ENCODE measurements at places on chromosomes 3 and 15.

GRCh38 chr3:19769694-19770093, 164.3 kb downstream of the EFHB start:
- DNase-seq = no peak

GRCh38 chr3:167773584-167773983, 38.1 kb downstream of the SERPINI1 start:
- DNase-seq = no peak

- peak; percentile 69 for DNase-seq
Measured at GRCh38 chr3:118932822-118933558, 101.7 kb downstream of the IGSF11 start.

DNA sequence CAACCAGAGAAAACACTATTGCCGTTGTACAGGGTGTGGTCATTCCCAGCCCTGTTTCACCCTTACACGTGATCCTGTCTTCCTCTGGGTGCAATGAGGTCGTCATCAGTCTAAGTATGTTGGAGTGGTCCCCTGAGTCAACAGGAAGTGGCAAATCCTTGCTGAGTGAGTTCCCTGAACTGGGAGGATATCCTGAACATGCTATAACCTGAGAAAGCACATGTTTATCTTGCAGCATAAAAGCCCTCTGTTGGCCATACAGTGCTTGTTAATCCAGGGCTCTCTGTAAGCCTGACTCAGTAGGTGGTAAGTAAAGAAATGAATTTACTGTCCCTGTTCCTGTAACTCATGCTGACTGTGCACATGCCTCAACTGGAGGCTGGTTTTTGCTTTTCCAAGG, 477.8 kb upstream of the RGMA start:
- DNase-seq = no peak

DNA sequence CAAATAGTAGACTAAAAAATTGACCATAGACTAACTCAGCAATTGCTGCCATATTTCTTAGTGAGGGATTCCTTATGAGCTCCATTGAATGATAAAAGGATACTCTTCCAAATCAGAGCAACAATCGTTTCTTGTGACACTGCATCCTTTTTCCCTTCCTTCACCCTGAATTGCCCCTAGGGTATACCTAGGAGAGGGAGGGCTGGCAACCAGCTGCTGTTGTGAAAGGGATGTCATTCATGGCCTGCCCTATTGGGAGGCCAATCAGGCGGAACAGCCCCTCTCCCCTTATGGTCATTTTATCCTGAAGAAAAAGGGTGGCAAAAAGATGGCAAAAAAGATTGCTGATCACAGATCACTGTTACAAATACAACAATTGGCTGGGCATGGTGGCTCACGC, 26.3 kb downstream of the B3GNT5 start:
- DNase-seq = no peak

GRCh38 chr15:99104788-99105513, at the start of gene SYNM:
TSS of gene SYNM (plus strand) at chr15:99105080. CDS start at chr15:99105200, 120 bp downstream.
- peak; percentile 51 for DNase-seq

DNA sequence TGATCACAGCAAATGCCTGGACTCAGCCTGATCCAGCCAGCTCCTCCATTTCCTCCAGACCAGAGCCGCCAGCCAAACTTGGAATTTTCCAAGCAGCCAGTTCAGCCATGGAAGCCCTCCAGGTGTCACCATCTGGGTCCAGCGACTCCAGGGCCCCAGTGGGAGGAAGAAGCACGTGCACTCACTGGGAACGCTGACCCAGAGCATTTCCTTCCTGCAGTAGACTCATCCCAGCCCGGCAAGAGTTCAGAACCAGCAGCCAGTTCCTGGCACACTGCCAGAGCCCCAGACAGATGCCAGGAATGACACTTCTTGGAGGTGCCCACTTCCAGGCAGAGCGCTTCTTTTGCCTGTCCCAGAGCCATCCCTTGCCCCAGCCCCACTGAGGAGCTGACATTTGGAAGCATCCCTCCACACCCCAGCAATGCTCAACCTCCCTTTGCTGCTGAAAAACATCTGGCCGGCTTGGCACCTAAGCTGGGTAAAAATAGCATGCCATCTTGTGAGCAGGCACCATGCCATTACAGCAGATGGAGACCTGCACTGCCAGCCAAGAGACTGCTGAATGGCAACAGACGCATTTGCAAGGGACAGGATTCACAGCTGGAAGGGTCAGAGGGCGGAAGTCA, 460.3 kb upstream of the PROK2 start:
- DNase-seq = no peak

DNA sequence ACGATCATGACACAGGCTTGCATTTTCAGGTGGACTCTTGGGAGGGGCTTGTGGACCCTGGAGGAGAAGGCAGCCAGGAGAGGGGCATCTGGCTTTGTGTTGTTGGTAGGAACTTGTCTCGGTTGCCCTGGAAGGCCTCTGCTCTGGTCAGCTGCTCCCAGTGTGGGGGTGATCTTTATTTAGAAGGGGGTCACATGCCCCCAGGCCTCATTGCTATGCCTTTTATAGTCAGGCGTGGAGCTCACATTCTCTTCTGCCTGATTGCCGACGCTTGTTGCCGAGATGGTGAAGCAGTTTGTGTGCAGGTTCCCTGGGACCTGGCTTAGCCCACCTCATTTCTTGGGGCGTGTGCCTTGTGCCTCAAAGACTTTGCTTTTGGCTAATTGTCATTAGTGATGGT, 66.6 kb downstream of the IGF1R start:
- no peak for DNase-seq

- no peak for DNase-seq
Measured at GRCh38 chr3:183377307-183377959, 51.0 kb downstream of the MCF2L2 start.

- DNase-seq = no peak
Measured at GRCh38 chr15:57442335-57442734, 66.0 kb downstream of the CGNL1 start.

DNA sequence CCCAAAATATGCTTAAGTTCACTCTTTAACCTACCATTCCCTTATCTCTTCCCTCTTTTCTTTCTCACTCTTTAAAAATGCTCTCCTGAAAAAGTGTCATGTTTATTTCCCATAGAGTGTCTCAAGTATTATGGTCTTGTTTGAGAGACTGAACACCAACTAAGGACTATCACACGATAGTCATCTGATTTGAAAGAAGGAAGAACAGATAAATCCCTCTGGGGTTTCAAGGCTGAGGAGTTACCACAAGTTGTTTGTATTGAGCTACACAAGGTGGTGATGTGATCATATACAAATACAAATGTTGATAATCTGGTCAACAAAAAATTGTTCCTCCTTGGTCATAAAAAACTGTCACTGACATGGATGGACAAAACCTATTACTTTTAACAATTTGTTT, 13.8 kb downstream of the MEIS2 start:
- DNase-seq = peak; percentile 19

DNA sequence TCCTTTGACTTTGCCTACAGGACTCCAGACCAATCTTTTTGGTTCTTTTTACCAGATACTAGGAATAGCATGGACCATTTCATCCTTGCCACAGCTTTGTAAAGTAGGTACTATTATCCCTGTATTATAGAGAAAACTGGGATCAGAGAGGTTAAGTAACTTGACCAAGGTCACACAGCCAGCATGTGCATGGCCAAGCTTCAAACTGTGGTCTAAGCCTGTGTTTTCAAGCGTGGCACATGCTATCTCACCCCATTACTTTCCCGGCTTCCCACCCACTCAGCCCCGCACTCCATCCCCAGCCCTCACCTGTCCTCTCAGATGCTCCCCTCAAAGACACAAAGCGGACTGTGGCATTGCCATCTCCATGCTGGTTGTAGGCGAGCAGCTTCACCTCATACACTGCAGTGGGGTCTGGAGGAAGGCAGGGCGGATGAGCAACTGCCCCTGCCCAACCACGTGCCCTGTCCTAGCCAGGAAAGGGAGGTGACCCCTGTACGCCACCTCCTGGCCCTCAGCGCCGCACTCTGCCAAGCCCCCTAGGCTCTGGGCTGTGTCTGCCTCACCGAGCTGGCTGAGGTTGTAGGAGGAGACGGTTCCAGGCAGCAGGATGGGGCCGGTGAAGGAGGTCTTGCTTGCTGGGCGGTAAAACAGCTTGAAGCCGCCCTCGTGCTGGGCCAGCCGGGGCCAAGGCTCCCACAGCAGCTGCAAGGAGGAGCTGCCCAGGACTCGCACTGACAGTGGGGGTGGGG, 25.7 kb downstream of the RNU5B-1 start:
- no peak for DNase-seq

GRCh38 chr3:177641206-177641605, 443.9 kb upstream of the TBL1XR1 start:
- DNase-seq = no peak

GRCh38 chr3:57796261-57796660, 40.2 kb downstream of the SLMAP start:
- DNase-seq = no peak

DNA sequence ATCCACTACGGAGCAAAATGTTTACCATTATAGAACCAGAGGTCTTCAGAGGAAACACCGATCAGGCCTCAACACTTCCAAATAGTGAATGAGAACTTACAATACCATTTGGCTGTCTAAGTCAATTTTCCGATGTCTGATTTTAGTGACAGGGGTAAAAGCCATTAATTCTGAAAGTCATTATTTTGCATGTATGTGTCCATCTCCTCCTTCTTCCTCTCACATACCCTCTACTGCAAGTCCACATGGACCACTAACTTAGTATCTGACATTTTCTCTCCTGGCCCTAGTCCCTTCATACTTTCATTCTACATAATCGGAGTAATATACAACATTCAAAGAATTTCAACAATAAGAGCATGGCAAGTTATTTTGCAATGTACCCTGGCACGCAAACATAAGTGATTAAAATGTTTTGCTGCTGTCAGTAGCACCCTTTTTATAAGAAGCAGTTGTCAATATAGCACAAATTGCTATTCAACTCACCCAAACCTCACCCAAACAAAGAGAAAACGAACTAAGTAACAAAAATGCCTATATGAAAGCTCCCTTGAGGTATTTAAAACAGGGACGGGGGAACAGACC, 1.9 kb downstream of the TOP2B start:
- peak; percentile 47 for DNase-seq

- DNase-seq = no peak
Measured at GRCh38 chr3:147654827-147655226, 245.7 kb downstream of the ZIC1 start.

- no peak for DNase-seq
Measured at GRCh38 chr15:38623744-38624143, 59.1 kb upstream of the RASGRP1 start.

DNA sequence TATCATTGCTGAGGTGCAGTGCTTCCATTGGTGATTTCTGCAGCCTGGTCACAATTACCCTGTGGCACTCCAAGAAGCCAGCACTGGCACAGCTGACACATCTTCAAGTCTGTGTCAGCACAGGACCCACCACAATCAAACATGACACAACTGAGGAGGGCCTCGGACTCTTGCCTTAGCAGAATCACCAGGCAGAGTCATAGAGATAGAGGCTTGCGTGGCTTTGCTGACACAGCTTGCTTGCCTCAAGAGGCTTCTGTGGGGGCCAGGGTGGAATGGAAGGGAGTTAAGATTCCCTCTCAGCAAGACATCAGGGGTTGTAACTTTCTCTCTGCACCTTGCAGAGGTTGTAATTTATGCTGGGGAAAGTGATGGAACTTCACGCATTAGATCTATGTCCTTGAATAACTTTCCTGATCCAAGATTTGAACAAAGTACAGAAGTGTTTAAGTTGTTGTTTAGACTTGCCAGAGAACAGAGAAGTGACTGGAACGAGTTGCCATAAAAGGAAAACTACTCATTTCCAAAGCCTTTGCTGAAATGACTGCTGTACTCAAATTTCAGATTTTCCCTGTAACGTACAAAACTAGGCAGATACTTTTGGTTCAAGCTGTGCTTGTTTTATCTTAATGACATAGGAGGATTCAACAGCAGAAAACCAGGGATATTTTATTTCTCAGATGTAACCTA, 170.7 kb downstream of the DIPK2A start:
- DNase-seq = no peak

GRCh38 chr3:57923101-57923500, 85.1 kb upstream of the FLNB start:
- DNase-seq = no peak

- peak; percentile 43 for DNase-seq
Measured at GRCh38 chr15:57217778-57218598, 158.3 kb upstream of the CGNL1 start.

DNA sequence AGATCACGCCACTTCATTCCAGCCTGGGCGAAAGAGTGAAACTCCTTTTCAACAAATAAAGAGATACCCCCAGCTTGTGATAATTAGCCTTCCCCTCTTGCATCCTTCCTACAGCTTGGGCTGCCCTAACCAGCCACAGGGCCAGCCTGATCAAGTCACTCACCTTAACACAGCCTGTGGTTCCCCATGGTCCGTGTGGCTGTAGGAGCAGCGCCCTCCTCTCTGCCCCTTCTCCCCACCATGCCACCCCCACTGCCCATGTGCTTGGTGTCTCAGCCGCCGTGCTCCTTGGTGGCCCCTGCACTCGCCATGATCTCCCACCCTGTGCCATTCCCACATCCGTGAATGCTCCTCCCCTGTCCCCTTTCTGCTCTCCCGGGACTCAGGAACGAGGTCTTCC, 13.2 kb upstream of the RPP14 start:
- no peak for DNase-seq

Measured in OCI-M1 (cell line).